Transverse colon (tissue), 4 donors: ENCODE measurements at places on chromosomes 11 and 22. TPM values are rescaled to one million over a fixed set of nuclear protein-coding genes. Genes with fewer than 3 reads are reported as not detected.

GRCh38 chr11:8642196-8642841 lies 40.1 kb downstream of the TRIM66 start:
- H3K4me1 ChIP-seq: no peaks in the 10 kb centered on the region
- H3K36me3 ChIP-seq: peaks cover 32% of the 10 kb centered on the region
- H3K27me3 ChIP-seq: no peaks in the 10 kb centered on the region
- no peak overlapping the region for H3K4me3 ChIP-seq
- DNase-seq: no peak

OR10A2 gene
- not detected for total RNA-seq

GRCh38 chr11:36165621-36166397 lies 123.4 kb downstream of the COMMD9 start:
- peaks cover 9% of the 10 kb centered on the region for H3K4me1 ChIP-seq
- no peak for DNase-seq
- no peak overlapping the region for H3K4me3 ChIP-seq
- no peak overlapping the region for H3K27ac ChIP-seq
- no peaks in the 10 kb centered on the region for H3K36me3 ChIP-seq
- no peaks in the 10 kb centered on the region for H3K27me3 ChIP-seq

SHANK2 gene
- total RNA-seq: 26.2 TPM

DNA sequence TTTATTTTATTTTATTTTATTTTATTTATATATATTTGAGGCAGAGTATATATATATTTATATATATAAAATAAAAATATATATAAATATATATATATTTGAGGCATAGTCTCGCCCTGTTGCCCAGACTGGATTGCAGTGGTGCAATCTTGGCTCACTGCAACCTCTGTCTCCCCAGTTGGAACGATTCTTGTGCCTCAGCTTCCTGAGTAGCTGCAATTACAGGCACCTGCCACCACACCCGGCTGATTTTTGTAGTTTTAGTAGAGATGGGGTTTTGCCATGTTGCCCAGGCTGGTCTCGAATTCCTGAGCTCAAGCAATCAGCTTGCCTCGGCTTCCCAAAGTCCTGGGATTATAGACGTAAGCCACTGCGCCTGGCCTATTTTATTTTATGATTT lies 31.4 kb downstream of the ACO2 start:
- no peaks in the 10 kb centered on the region for H3K27me3 ChIP-seq
- no peak overlapping the region for H3K4me3 ChIP-seq
- H3K27ac ChIP-seq: no peak overlapping the region
- no peak for DNase-seq

SEC14L6 gene
- 0.14 TPM for total RNA-seq

MOB2 gene
- 22.8 TPM for total RNA-seq

SSTR3 gene
- 0.41 TPM for total RNA-seq

DNA sequence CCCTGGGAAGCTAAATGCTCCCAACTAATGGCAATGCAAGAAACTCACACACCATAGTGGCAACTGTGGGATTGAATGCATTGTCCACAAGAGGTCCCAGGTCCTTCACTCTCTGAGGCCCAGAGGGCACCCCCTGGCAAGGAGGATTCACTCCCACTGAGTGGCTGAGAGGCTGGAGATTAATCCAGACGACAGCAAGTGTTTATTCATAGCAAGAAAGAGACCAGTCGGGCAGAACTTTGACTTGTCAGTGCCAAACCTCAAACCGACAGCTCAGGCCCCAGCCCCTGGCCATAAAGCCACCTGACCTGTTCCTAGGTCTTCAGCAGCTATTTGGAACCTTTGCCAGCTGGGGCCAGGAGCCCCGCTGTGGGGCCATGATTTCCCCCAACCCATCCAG lies 54.5 kb upstream of the MPEG1 start:
- no peak for DNase-seq
- H3K4me3 ChIP-seq: no peak overlapping the region
- H3K27me3 ChIP-seq: no peaks in the 10 kb centered on the region

OR52N4 gene
- not detected for total RNA-seq
